Mesothelial cell of epicardium (in vitro differentiated cells): ENCODE measurements at places on chromosomes 1 and 21. TPM values are rescaled to one million over a fixed set of nuclear protein-coding genes. Genes with fewer than 3 reads are reported as not detected.

DNA sequence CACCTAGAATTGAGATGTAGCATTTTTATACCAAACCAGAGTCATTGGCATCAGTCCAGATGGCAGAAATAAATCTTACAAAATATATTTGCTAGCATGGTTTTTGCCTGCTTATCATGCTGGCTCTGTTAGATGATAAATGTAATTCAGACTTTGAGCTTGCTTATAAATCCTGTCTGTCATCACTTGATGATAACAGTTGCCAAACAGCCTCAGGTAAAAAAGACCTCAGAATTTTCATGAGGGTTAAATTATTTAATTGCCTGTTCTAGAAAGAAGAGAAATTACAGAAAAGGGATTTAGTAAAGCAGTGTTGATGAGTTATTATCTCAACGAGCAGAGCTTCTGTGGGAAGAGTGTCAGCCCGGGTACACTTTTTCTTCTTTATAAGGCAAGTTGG, 83.3 kb downstream of the FNBP1L start:
- H3K4me3 ChIP-seq: no peak overlapping the region
- H3K36me3 ChIP-seq: peaks cover 44% of the 10 kb centered on the region
- peaks cover 15% of the 10 kb centered on the region for H3K4me1 ChIP-seq
- no peak for DNase-seq

- H3K36me3 ChIP-seq: no peaks in the 10 kb centered on the region
- no peaks in the 10 kb centered on the region for H3K4me1 ChIP-seq
- no peak overlapping the region for H3K27ac ChIP-seq
- no peak overlapping the region for H3K4me3 ChIP-seq
- no peak for DNase-seq
- peaks cover 15% of the 10 kb centered on the region for H3K27me3 ChIP-seq
These were observed 37.4 kb downstream of the CFAP74 start for GRCh38 chr1:1966071-1966740.

GRCh38 chr1:180231506-180231921, 1.4 kb downstream of the LHX4 start:
- DNase-seq: no peak
- peaks cover 89% of the 10 kb centered on the region for H3K27me3 ChIP-seq
- peaks cover 19% of the 10 kb centered on the region for H3K4me1 ChIP-seq
- H3K36me3 ChIP-seq: no peaks in the 10 kb centered on the region
- H3K27ac ChIP-seq: no peak overlapping the region

GRCh38 chr1:85386068-85386722, 78.8 kb downstream of the DDAH1 start:
- peaks cover 8% of the 10 kb centered on the region for H3K4me1 ChIP-seq
- DNase-seq: no peak
- no peak overlapping the region for H3K4me3 ChIP-seq
- no peaks in the 10 kb centered on the region for H3K27me3 ChIP-seq
- H3K27ac ChIP-seq: no peak overlapping the region

GRCh38 chr1:15923241-15923640, 52.7 kb downstream of the ZBTB17 start:
- peaks cover 43% of the 10 kb centered on the region for H3K36me3 ChIP-seq
- no peak overlapping the region for H3K4me3 ChIP-seq
- H3K27me3 ChIP-seq: no peaks in the 10 kb centered on the region
- peaks cover 18% of the 10 kb centered on the region for H3K4me1 ChIP-seq
- H3K27ac ChIP-seq: peak overlapping the region; percentile 34
- DNase-seq: no peak

DNA sequence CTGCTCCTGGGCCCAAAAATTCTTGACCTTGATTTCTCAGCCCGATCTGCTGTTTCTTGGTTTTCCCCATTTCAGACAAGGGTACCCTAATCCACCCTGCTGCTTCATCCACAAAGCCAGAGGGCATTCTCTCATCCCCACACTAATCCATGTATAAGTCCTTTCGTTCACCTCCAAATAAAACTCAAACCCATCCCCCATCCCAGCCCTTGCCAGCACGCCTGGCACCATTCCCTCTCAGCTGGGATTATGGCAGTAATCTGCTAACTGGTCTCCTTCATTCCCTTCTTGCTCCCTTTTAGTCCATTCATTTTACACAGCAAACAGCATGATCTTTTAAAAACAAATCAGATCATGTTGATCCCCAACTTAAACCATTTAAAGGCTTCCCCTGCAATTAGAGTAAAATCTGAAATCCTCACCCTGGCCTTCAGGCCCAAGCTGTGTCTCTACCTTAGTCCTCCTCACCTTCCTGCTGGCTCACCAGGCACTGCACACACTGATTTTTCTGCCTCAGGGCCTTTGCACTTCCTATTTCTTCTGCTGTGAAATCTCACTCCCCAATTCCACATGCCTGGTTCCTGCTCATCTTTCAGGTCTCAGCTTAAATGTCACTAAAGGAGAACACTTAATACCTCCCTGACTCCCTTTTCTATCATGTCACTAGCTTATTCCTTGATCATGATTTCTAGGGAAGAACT, 12.2 kb upstream of the TRNP1 start:
- no peak overlapping the region for H3K27ac ChIP-seq
- peaks cover 8% of the 10 kb centered on the region for H3K27me3 ChIP-seq
- H3K36me3 ChIP-seq: no peaks in the 10 kb centered on the region
- no peaks in the 10 kb centered on the region for H3K4me1 ChIP-seq
- H3K4me3 ChIP-seq: no peak overlapping the region
- no peak for DNase-seq

GRCh38 chr21:45506241-45506817, 35.9 kb downstream of the SLC19A1 start:
- peaks cover 7% of the 10 kb centered on the region for H3K36me3 ChIP-seq
- no peak overlapping the region for H3K4me3 ChIP-seq
- H3K27ac ChIP-seq: no peak overlapping the region
- H3K4me1 ChIP-seq: no peaks in the 10 kb centered on the region

GRCh38 chr1:203480525-203481084, 5.0 kb downstream of the PRELP start:
- no peak overlapping the region for H3K4me3 ChIP-seq
- H3K4me1 ChIP-seq: peaks cover 27% of the 10 kb centered on the region
- no peak for DNase-seq
- H3K36me3 ChIP-seq: no peaks in the 10 kb centered on the region
- no peaks in the 10 kb centered on the region for H3K27me3 ChIP-seq

GRCh38 chr1:245682638-245683628, 528.1 kb downstream of the KIF26B start:
- no peak overlapping the region for H3K4me3 ChIP-seq
- no peaks in the 10 kb centered on the region for H3K27me3 ChIP-seq
- peaks cover 14% of the 10 kb centered on the region for H3K4me1 ChIP-seq
- H3K36me3 ChIP-seq: peaks cover 11% of the 10 kb centered on the region
- peak; percentile 34 for DNase-seq

- H3K27ac ChIP-seq: no peak overlapping the region
- H3K4me1 ChIP-seq: no peaks in the 10 kb centered on the region
- H3K27me3 ChIP-seq: peaks cover 49% of the 10 kb centered on the region
- H3K36me3 ChIP-seq: no peaks in the 10 kb centered on the region
- H3K4me3 ChIP-seq: no peak overlapping the region
- no peak for DNase-seq
These were observed 133.1 kb downstream of the LRRC40 start for GRCh38 chr1:70072231-70072751.

DNA sequence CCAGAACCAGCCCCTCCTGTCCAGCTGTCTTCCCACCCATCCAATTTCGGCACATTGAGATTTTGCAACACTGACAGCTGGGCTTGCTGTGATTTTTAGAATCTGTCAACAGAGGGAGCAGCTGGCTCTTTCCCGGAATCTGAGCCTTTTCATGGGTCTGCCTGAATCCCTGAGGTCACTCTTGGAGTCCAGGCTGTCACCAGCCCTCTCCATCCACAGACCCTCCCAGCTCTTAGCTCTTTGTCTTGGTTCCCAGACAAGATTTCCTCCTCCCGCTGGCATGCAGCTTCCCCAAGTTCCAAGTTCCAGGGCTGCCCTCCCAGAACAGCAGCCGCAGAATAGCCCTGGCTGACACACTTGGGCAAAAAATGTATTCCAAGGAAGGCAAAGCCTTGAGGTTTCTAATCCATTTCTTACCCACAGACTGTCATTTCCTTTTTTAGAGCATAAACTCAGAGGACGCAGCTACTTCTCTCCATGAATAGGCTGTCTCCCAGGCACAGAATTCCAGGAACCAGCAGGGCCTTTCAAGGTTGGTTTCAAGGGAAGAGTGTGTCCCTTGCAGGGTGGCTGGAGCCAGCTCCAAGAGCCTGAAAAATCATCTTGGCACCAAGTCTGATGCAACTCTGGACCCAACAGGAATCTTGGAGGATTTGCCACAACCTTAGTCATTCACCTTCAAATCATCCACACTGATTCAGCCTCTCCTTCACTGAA, 7.1 kb upstream of the TMEM61 start:
- no peaks in the 10 kb centered on the region for H3K36me3 ChIP-seq
- no peak overlapping the region for H3K4me3 ChIP-seq
- no peak for DNase-seq
- H3K4me1 ChIP-seq: peaks cover 30% of the 10 kb centered on the region

RPE65 gene
- not detected in 3 replicates for total RNA-seq

CFAP107 gene
- not detected in 3 replicates for total RNA-seq

JTB gene
- 67.6 to 74.1 TPM (median 72.1 TPM) in 3 replicates for total RNA-seq
